ENCODE measurements at places on chromosomes 5 and 9.

DNA sequence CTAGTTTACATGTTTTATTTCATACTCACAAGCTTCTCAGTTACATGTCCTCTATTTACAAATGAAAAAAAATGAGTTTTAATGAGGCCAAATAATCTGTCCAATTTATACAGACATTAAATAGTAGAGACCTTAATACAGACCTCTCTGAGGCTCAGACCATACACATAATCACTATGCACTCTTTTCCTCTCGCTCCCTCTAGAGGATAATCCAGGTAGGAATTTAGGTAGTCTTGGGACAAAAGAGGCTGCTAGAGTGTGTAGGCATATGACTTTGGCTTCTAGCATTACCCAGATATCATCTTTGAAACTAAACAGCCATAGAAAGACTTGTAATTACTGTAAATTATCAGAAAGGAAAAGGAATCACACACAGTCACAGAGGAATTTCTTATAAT is 444.7 kb downstream of the HINT1 start:
- DNase-seq = no peak

DNA sequence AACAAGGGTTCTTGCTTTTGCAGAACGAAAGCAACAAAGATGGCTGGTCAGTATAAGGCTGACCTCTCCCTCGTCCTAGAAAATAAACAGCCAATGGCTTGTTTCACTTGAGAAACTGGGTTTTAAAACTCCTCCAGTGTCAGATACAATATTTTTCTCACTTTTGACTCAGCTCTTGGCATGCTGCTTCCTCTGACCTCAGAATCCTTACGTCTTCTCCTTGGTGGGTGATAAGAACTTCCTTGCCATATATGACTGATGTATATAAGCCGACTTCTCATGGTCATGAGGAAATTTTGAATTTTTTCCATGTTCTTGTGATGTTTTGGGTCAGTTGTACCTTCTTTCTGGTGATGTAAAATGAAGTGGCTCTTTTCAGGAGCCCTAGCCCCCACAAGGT is 3.8 kb downstream of the ZNF618 start:
- DNase-seq = no peak

DNA sequence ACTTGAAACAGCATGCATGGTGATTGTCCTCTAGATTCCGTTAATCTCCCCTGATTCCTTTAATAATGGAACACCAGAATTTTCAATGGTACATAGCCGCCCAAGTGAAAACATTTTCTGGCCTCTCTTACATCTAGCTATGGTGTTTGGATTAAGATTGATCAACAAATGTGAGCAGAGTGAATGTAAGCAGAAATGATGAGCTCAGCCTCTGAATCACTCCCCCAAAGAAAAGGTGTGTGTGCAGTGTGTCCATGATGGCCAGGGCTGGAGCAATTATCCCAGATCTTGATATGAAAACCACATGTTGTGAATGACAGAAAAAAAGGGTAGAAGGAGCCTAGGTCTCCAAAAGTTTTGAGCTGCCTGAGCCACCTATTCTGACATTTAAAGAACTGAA is 55.3 kb downstream of the OR2K2 start:
- no peak for DNase-seq

- no peak for DNase-seq
Observed at GRCh38 chr5:179796877-179797608, 3.3 kb downstream of the LTC4S start.

- no peak for DNase-seq
Observed at GRCh38 chr9:105341434-105342146, 97.1 kb downstream of the SLC44A1 start.

DNA sequence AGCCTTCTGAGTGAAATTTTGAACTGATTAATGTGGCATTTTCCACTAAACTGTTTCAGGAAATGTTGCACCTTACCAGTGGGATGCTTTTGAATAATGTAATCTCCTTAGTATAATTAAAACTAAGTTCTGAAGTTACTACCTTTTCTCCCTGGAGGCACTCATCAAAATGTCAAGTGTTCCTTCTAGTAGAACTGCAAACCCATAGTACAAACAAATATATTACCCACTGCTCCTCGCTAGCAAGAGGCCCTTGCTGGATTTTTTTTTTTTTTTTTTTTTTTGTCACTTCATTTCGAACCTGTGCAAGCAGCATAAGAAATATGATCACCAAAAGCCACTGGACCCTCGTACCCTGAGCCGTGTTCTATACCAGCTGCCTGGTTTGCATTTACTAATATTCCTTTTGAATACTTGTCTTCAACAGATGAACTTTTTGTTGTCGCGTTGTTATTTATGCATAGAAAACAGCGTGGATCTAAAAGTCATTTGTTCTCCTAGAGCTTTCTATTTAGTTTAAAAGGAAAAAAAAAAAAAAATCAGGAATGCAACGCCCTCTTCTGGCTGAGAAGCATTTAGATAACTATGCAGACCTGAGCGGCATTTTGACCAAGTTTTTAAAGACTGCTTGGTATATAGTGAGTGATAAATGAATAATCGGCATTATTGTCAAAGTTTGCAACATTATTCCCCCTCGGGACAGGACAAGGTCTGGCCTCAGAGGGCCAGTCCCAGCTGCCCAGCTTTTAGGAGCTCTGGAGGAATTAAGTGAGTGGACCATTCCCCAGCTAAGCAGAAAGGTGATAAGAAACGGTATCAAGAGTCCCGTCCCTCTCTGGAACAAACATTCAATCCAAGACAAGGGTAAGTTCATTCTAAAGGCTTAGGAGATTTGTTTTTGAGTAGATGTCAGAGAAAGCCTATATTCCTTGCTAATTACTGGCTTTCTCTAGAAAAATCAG is 162.5 kb upstream of the KIF2A start:
- DNase-seq = no peak

DNA sequence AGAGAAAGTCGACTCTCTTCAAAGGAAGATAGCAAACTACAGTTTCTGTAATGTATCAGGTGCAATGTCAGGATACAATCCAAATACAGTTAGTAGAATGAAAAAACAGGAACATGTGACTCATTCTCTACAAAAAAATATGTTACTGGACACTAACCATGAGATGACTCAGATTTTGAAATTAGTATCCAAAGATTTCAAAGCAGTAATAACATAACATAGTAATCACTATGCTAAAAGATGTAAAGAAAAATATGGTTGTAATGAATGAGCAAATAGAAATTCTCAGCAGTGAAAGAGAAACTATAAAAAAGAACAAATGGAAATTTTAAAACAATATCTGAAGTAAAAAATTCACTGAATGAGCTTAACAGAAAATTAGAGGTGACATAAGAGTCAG is 42.3 kb downstream of the SHOC1 start:
- no peak for DNase-seq

GRCh38 chr9:115808695-115809094 is 344.9 kb upstream of the PAPPA start:
- DNase-seq = no peak

GRCh38 chr5:147508711-147509040 is 1.2 kb downstream of the DPYSL3 start:
- DNase-seq = no peak

- DNase-seq = no peak
Observed at GRCh38 chr5:136853971-136854370, 488.6 kb upstream of the TRPC7 start.

GRCh38 chr5:99025298-99026045 is 96.7 kb upstream of the CHD1 start:
- no peak for DNase-seq

DNA sequence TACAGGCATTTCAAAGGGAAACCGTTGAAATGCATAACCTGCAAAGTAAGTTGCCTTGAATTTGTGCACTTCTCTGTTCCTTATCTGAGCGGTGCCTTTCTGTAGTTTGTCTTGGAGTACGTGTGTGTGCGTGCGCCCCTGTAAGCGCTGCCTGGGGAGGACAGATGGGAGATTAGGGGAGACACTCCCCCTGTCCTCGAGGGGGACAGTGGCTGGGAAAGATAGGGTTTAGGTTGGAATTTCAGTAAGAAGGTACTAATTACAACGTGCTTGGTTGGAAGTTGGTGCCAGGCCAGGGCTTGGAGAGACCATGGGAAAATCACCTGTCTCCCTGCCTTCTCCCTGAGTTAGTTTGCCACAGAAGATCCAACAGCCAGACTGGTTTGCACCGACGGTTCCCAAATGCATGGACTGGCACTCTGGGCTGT is 73.2 kb downstream of the PIK3R1 start:
- no peak for DNase-seq

- DNase-seq = no peak
Observed at GRCh38 chr9:5841771-5842573, 9.1 kb upstream of the ERMP1 start.

- no peak for DNase-seq
Observed at GRCh38 chr9:7121664-7122063, 363.9 kb downstream of the KDM4C start.

- no peak for DNase-seq
Observed at GRCh38 chr5:88690409-88691229, 192.4 kb downstream of the MEF2C start.

DNA sequence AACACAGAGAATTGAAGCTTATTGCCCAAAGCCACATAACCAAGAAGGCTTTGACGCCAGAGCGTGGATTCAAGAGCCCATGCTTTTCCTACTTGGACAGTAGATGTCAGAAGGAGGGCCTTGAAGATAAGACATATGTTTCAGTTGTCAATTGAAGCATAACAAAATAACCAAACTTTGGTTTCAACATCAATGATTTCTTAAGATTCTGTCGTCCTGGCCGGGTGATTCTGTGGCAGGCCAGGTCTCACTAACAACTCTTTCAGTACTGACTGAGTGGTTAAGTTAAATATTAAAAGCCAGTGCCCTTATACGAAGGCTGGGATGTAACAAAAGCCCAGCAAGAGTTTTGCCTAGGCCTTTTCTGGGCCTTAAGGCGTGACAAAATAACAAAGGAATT is 94.0 kb downstream of the RCL1 start:
- DNase-seq = no peak

DNA sequence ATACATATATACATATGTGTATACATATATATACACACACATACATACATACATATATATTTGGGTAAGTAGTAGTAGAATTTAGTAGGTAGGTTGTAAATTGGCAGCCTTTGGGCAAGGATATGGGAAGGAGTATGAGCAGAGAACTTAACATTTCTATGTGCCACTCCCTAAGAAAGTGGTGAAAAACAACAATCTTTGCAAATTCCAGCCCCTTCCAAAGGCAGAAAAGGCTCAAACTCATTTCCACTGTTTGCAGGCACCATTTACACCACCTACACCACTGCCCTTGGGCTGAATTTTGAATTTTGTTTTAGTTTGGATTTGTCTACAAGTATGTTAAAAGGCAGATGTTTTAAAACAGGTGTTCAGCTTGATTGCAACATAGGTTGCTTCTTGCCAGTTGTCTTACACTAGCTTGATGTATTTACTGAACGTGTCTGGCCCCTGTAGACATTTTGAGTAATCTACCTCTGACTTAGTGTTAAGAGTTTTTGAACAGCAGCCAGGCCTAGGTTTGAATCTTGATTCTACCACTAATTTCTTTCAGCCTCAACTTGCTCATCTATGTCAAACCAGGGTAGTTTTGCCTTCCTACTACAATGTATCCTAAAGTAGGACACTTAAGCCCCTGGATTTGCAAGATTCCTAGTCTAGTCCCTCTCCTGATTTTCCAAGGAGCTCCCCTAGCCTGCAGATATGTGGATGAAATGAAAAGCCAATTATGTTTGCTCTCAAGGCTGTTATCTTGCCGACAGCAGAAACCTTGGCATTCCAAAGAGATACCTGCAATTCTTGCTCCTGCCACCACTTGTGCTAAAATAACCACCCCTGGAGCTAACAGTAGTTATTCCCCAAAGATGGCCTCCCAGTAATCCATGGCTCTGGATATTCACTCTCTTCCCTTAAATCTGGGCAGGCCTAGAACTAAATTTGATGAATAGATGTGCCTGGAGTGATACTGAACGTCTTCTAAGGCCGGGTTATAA is 156.2 kb upstream of the SLC44A1 start:
- no peak for DNase-seq

- no peak for DNase-seq
Observed at GRCh38 chr5:141655020-141655419, 3.8 kb upstream of the FCHSD1 start.

GRCh38 chr5:78182838-78183237 is 111.7 kb downstream of the AP3B1 start:
- no peak for DNase-seq

DNA sequence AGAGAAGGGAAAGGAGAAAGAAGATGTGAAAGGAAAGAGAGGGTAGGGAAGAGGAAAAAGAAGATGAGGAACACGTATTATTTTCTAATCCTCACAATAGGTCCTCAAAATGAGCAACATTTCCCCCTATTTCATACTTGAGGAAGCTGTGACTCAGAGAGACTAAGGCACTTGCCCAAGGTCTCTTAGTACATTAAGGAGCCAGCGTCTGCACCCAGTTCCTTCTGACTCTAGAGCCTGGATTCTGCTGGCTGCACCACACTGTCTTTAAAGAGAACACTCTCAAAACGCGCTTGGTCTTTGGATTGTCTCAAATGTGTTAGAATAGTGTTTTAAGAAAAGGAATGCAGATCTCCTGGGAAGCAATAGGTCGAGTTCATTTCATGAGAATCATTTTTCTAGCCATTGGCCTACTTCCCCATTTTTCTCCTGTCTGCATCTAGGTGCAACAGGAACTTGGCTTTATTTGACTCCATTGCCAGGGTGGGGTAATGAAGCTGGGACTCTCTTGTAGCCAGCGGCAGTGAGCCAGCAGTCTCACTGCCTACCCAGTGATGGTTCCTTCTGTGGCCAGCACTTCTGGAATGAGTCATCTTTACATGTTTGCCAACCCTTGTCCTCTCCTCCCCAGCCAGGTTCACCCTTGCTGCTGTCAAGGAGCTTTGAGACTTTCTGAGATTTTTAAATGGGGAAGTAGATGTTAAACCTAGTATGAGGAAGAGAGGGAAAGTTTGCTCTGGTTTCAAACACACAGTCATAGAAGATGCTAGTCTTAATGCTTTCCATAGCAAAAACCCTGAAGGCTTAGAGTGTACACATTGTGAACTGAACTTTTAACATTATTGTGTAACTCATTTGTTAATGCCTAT is 82.7 kb downstream of the DOCK8 start:
- DNase-seq = no peak

DNA sequence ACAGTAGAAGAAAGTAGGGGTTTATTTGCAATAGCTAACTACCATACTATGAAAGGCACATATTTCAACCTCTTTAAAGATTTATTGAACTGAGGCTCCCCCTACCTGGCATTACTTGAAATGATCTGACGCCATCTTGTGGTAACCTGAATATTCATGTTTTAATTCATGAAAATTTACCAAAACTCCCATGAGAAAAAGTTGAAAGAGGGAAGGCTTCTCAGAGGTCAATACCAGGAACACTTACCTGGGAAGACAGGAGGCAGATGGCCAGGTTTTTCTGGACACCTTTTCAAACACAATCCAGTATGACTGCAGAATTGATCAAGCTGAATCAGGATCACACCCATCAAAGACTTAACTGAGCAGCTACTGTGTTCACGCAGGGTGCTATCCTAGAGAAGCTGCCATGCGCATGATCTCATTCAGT is 9.4 kb downstream of the PRELID2 start:
- DNase-seq = no peak

- no peak for DNase-seq
Observed at GRCh38 chr5:145236983-145237382, 598.2 kb downstream of the PRELID2 start.

DNA sequence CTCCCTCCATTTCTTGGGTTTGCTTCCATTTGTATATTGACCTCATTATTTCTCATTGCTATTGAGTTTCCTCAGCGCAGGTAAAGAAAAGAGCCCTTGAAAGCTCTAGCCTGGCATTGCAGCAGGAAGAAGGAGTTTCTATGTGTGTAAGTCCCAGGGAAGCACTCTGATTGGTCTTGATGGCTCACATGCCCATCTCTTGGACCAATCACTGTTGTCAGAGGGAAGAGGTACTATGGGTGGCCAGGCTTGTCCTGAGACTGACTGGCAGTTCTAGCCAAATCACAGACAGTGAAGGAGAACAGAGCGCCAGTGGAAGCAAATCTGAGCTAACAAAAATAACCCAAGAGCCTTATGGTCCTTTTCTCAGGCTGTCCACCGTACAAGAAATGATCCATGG is 219.0 kb downstream of the PAX5 start:
- DNase-seq = no peak
